ENCODE measurements at places on chromosomes 5 and 9. TPM values are rescaled to one million over a fixed set of nuclear protein-coding genes. Genes with fewer than 3 reads are reported as not detected.

DNA sequence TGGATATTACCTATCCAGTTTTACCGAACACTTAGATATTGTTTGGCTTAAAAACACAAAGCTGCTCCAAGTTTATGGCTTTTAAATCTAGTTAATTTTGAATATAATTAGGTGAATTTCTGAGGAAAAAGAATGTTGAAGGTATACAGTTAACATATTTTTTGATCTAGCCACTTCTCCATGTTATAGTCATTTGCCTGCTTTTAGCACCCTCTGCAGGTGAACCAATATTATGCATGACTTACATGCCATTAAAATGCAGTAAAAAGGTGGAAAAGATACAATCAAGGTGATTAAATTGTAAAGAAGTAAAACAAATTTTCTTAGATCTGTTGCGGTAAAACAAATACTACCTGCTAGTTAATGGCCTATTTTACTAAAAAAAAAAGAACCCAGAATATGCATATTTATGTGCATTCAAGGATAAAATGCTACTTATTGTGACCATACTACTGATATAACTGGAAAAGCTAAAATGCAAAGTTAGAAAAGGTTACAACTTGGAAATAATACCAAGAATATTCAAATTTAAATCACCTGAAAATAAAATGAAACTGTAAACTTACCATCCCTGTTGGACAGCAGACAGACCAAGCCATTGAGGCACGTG lies 132.1 kb downstream of the AP3B1 start:
- DNase-seq = peak; percentile 27

Gene GNAQ
- 22.2 TPM for total RNA-seq

GRCh38 chr5:168135897-168136296 lies 155.5 kb upstream of the WWC1 start:
- DNase-seq = no peak

- DNase-seq = peak; percentile 79
These were observed 160.7 kb downstream of the PAX5 start for GRCh38 chr9:36873247-36873875.

Gene RALGDS
- 21.5 TPM for total RNA-seq

DNA sequence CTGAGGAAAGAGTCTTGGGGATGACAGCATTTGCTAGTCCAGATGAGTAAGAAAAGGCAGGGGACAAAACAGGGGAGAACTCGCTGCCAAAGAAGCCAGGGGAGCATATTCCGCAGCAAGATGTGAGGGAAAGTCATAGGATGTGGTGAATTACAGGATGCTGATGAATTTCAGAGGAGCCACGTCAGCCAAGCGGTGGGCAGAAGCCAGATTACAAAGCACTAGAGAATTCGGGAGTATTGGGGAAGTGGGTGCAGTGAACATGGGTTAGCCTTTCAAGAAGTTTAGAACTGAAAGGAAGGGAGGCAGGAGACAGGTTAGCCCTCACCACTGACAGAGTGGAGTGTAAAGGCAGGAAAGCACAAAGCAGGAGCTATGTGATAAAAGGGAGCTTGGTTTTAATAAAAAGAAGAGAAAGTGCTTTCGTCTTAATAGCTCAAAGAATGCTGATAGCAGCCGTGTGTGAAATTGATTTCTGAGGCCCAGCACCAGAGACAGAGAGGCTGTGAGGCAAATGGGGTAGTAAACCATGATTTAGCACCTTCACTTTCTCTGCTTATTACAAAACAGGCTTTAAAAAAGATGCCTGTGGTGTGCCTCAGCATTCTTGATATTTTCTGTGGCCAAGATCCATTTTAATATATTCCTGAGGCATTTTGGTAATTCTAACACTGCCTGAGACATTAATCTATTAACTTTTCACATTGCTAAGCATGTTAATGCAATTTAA lies 16.9 kb downstream of the ADAMTSL1 start:
- DNase-seq = peak; percentile 94

Data from Daoy (cell line).